ENCODE measurements at places on chromosomes 7 and 10. TPM values are rescaled to one million over a fixed set of nuclear protein-coding genes. Genes with fewer than 3 reads are reported as not detected.

- DNase-seq = peak; percentile 89
Measured at GRCh38 chr10:13371897-13372470, 23.9 kb upstream of the SEPHS1 start.

- DNase-seq = no peak
Measured at GRCh38 chr10:26837139-26837538, 23.6 kb downstream of the ABI1 start.

The BAMBI gene
- 74.9 TPM for total RNA-seq

DNA sequence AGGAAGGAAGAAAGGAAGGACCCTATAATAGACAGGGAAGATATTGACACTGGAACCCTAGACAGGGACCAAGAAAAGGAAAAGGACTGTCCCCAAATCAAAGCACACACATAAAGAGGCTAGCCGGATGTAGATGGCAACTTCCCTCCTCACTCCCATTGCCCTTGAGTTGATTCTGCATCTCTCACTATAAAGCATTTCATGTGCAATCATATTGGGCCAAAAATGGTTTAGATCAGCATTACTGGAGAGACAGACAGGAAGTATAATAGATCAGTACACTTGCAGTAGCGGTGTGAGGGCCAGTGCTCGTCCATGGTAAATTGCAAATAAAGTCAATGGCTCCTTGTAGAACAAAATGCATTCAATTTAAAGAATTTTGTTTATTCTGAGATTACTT is 8.4 kb downstream of the IFIT3 start:
- DNase-seq = no peak

The ASB4 gene
- not detected for total RNA-seq

DNA sequence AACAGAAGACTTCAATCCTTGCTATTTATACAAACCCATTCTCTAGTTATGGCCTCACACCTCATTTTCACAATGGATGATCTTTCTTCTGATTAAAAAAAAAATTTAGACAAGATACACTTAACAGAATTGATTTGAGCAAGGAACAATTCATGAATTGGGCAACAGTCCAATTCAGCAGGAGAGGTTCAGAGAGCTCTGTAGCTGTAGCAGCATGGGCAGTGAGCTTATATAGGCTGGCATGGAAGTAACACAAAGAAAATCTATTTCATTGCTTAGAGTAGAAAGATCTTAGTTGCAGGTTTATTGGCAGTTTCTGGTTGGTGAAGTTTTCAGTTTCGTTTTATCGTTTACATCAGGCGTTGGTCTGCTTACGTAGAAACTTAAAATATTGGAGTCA is 23.0 kb upstream of the LRGUK start:
- DNase-seq = no peak

The TMEM184A gene
- total RNA-seq = 0.74 TPM

- DNase-seq = no peak
Measured at GRCh38 chr10:31822150-31822549, 106.5 kb downstream of the ARHGAP12 start.

DNA sequence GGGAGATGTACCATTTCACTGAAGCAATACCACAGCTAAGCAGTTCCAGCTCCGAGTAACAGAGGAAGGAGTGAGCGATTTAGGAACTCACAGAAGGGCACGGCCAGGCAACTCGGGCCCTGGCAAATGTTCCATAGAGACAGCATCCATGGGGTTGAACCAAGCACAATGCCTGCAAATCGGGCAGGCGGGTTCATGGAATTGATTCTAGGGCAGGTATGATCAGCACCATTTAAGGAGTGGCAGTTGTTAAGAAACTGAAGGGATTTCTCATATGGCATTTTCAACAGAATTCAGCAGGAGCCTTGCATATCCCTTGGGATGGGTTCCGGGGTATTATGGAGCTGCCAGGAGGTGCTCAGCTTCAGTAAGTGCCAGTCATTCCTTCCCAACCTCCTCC is 66.4 kb downstream of the IKZF1 start:
- no peak for DNase-seq

DNA sequence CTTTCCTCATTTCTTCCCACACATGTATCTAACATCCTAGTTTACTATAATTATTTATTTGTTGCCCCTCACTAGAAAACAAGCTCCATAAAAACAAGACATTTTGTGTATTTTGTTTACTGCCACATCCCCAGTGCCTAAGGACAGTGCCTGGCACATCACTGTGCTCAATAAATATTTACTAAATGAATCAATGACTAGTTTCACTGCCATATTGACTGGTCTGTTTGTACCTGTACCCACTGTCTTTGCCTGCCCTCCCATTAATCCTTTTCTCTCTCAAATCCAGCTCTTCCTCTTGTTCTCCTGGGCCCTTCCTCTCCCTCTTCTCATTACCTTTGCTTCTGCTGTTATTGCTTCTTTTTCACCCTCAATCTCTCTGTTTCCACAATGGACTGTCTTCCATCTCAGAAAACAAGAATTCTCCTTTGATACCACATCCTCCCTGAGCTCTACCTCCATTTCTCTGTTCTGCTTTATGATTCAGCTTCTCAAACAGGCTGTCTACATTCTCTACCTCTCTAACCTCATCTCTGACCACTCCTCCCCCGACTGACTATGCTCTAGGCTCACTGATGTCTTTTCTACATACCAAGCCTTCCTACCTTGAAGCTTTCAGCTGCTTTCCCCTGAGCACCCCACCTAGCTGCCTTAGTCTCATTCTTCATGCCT is 8.3 kb upstream of the FAM133B start:
- DNase-seq = no peak

DNA sequence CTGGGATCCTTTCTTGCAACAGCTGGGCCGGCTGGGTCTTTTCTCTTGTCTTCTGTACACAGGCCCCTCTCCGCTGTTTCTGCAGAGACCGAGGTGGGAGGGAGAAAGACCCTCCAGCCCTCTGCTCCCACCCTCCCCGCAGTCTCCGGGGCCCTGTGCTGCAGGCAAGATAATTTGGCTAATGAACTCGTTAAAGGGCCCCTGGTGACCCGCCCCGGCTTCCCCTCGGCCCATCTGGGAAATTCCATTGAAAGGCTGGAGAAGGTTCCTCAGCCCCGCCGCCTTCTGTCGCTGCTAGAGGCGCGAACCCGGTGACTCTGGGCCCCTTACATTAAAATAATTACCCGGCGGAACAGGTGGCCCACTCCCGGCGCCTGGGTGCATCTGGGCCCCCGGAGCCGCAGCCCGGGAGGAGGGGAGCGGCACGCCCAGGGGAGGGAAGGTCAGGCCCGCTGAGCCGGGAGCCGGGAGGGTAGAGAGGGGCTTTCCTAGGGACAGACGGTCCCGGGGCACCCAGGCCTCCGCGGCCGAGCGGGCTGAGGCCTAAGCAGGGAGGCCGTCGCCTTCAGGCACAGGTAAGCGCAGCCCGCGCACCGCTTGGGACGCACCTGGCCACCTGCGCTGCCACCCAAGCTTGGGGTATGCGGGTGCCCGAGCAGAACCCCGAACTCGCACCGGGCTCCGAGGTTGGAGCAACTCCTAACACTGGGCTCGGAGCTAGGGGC is 7.3 kb upstream of the MNX1 start:
- DNase-seq = peak; percentile 73

DNA sequence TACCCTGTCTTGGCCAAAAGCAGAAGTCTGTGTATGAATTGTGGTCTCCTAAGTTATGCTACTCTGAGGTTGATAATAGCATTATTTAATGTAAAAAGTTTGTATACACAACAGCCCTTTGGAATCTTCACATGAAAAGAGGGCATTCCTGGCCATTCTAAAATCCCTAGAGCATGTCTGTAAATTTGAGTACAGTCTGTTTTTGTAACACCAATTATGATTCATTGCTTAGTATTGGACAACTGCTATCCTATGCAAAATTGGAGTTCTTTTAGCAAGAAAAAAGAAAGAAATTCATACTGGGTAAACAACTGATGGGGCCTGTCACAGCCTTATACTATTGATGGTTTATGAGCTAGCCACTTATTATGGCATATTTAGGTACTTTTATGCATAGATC is 10.2 kb downstream of the CUTC start:
- DNase-seq = no peak

- DNase-seq = no peak
Measured at GRCh38 chr7:26454180-26454579, 162.5 kb downstream of the SNX10 start.

- no peak for DNase-seq
Measured at GRCh38 chr10:100232101-100232500, 2.7 kb upstream of the CHUK start.

GRCh38 chr10:62131724-62132123 is 136.9 kb downstream of the RTKN2 start:
- DNase-seq = no peak

- no peak for DNase-seq
Measured at GRCh38 chr7:22179442-22179879, 177.5 kb downstream of the RAPGEF5 start.

DNA sequence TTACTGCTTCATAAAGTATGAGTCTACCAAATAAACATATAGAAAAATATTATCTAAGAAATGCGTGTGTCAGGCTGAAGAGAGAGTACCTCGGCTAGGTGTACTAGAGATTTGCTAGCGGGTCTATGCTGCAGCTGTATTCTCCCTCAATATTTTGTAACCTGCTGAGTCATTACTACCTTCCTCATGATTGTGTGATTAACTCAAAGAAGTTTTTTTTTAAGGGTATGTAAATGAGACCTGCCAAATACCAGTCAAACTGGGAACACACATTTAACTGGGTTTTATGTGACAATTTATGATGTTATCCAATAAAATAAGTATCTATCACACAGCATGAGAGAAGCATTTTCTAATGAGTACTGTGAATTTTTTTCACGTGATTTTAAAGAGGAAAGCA is 180.4 kb downstream of the RNF133 start:
- DNase-seq = no peak

DNA sequence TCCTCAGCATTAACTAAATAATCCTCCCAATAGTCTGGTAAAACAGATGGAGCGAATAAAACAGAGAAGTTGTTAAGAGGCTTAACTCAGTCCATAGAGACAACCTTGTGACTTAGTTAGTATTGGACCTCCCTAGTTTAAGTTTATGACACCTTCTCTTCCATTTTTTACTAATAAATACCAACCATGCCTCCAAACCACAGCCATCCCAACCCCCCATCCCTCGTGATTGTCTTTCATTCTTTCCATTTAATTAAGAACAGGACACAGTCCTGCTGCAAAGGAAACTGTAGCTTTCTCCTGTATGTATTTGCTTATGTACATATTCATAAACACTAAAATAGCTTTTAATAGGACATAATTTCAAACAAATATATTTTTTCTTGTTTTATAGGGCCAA is 238.2 kb downstream of the SEMA3D start:
- DNase-seq = no peak

DNA sequence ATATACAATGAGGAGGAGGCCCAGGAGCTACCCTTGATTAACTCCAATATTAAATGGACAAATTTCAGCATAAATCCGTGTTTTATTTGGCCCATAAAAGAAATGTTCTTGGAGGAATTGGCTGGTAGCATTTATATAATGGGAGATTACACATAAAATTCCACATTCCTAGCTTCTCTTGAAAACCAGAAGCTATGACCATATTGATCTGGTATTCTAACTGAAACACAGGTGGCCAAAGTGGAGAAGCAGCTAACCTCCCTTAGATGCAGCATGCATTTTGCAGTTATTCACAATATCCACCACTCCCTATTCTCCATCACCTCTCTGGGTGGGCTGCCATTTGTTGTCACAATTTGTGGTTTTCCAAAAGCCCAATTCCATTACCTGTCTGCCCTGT is 148.8 kb upstream of the CACNA2D1 start:
- DNase-seq = no peak

All from H7 (cell line).